Ovary (tissue), 10 donors: ENCODE measurements at places on chromosomes 4 and X. TPM values are rescaled to one million over a fixed set of nuclear protein-coding genes. Genes with fewer than 3 reads are reported as not detected.

The ANXA10 gene
- polyA plus RNA-seq = 0.08 TPM

The ADH7 gene
- not detected for polyA plus RNA-seq

The XK gene
- polyA plus RNA-seq = 0.42 TPM

The CT45A3 gene
- not detected for polyA plus RNA-seq

The DDX53 gene
- polyA plus RNA-seq = not detected

The SPOCK3 gene
- polyA plus RNA-seq = 1.6 TPM

The ATP1B4 gene
- polyA plus RNA-seq = not detected

The ACE2 gene
- polyA plus RNA-seq = 20.8 TPM

The TMLHE gene
- 12.2 TPM for polyA plus RNA-seq

The TLR6 gene
- 0.52 TPM for polyA plus RNA-seq

The USP17L25 gene
- polyA plus RNA-seq = not detected

The BTK gene
- polyA plus RNA-seq = 7.5 TPM

The DMRTC1B gene
- polyA plus RNA-seq = 2.2 TPM
